LoVo (cell line): ENCODE measurements at places on chromosomes 5 and 9.
A peak's percentile ranks its signal among the peaks of the same experiment; 100 is the strongest.

DNA sequence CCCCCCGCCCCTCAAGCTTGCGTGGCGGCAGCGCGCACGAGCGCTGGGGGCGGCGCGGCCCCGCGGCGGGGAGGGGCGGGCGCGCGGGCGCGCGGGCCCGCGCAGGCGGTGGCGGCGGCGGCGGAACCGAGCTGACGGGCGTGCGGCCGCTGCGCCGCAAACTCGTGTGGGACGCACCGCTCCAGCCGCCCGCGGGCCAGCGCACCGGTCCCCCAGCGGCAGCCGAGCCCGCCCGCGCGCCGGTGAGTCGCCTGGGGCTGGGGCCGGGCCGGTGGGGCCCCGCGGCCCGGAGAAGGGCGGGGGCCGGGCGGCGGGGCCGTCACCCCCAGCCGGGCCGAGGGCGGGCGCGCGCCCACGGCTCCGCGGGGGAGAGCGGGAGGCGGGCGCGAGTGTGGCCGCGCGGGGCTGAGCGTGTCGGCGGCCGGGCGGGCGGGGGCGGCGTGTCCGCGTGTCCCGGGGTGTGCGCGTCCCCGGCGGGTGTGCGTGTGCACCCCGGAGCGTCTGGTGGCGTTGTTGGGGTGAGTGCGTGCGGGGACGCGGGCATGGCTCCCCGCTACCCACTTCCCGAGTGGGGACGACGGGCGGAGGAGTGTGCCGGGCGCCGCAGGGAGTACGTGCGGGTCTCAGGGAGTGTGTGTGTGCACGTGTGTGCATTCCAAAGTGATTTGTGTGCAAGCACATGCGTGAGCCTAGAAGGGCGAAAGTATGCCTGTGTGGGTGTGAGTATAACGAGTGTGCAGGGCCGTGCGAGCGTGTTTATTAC lies at the start of gene NEK6:
NEK6 (plus strand) TSS at position 106 of the 763 bp plus-strand sequence. CDS start 44,016 bp downstream, outside the sequence.
- DNase-seq, result peak; percentile 27

DNA sequence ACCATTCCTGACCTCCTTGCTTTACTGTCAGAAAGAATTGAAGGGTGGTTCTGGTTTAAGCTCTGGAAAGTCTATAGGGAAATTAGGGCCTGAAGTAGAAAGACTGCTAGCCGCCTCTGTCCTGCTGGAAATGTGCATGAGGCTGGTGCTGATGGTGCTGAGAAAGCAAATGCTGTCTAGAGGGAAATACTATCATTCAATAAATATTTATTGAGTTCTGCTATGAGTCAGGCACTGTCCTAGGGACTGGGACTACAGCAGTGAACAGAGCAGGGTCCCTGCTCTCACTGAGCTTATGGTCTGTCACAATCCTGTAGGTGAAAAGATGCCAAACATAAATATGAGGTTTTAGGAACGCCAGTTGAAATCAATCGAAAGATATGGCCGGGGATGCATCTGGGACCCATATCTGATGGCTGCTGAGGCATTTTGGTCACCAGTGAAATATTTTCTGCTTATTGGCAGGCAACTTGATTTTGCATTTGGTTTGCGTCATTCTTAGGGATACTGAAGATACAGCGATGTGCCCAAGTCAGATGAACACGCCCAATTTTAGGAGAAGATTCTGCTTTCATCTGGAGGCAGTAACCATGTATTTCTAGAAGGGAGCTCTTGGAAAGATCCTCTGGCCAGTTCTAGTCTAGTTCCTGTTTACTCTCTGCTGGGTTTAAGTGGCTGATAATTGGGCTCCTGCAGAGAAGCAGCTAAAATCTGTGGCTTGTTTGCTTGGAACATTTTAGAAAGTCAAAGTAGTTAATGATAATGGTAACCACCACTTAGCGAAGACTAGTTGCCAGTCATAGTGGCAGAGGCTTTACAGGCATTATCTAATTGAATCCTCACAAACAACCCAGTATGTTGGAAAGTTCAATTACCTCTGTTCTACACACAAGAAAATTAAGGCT lies 73.3 kb downstream of the INSYN2B start:
- no peak for DNase-seq

- DNase-seq, result no peak
Observed at GRCh38 chr9:113645227-113645977, 181.9 kb downstream of the RGS3 start.

GRCh38 chr5:124729720-124730359 lies 16.6 kb downstream of the ZNF608 start:
- DNase-seq, result no peak

DNA sequence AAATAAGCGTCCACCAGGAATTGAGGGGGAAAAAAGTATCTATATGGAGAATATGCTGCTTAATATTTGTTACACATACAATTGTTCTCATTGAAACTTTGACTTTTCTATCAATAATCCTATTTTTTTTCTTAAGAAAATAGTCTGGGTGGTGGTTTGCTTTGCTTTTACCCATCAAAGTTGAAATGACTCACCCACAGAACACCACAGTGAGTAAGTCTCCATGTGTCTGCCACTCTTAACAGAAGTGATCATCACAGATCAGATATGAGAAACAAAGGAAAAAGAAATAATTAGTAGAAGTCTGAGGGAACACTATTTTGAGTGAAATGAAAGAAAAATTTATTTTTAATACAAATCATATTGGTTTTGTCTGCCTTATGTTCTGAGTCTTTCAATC lies 742.8 kb downstream of the CDH9 start:
- no peak for DNase-seq

GRCh38 chr9:89605465-89606048 lies 745 bp downstream of the GADD45G start:
- DNase-seq, result no peak

DNA sequence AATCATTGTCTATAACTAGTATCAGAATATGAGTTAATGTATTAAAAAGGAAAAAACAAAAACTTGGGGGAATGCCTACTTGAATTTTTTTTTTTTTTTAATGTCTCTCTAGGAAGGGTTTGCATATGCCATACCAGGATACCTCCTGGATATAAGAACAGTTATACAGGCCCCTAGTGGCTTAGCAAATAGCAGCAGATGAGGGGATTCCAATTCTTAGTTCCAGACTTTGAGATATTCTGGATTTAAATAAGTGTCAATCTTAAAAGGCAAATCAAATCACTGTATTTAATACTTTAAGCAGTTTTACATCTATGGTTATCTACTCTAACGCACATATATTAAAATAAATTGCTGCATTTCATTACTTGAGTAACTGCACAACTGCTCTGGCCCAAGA lies 1055.5 kb upstream of the DMAC1 start:
- no peak for DNase-seq

- peak; percentile 81 for DNase-seq
Observed at GRCh38 chr5:177309351-177310191, 2.1 kb downstream of the MXD3 start.

DNA sequence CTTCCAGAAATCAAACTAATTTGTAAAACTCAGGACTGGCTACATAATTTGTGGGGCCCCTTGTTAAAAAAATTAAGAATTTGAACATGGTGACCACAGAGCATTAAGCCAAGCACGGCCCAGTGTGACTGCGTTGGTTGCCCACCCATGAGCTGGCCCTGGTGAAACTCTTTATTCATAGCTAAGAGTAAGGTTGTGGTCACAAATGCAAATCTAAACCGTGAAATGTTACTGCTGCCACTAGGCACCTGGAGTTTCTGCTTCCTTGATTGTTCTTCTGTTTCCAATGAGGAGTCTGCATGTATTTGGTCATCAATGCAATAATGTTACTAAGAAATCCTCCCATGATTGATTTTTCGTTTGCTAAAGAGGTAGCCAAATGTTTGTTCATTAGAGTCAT lies 4.2 kb downstream of the GCNT1 start:
- no peak for DNase-seq

DNA sequence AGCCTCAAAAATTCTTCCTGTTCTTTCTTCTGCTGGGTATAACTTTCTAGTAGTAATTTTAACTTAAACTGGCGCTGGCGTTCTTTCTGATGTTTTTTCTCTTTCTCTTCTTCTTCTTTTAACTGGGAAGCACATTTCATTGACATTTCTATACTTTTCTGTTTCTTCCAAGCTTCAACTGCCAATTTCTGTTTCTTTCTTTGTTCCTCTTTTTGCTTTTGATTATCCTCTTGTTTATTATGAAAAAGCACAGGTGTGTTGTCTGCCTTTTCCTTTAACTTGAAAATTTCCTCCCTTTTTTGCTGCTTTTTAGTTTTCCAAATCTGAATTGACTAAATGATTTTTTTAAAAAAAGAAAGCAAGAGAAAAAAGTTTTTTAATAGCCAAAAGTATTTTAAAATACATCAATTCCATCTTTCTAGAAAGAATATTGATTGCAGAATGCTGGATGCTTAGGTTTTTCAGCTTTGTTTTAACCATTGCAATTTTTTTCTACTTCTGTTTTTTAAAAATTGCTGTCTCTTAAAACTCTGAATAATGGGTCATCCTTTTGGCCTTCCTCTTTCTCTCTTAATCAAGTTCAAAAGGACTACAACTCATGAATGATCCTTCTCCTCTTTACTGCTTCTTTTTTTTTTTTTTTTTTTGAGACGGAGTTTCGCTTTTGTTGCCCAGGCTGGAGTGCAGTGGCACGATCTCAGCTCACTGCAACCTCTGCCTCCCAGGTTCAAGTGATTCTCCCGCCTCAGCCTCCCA lies 8.8 kb upstream of the PGGT1B start:
- no peak for DNase-seq

DNA sequence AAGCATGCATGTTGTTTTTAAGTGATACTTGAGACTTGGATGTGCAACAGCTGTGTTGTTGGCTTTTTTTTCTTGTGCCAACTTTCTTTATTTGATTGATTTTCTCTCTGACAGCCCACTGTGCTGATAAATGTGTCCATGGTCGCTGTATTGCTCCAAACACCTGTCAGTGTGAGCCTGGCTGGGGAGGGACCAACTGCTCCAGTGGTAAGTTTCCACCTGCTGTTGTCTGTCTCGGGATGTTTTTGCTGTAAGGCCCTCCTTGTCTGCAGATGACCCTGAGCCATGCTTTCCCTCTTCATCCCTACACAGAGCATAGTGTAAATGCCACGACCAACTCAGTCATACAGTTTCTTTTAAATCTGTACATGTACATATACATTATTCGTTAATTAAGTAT lies 79.2 kb downstream of the MEGF10 start:
- DNase-seq, result no peak
